CD4-positive, alpha-beta T cell treated with Interferon alpha-2 for 1 hour (primary cell): ENCODE measurements at places on chromosomes 16 and 17.

GRCh38 chr17:68972119-68972704 lies 17.0 kb upstream of the ABCA8 start:
- DNase-seq = no peak

GRCh38 chr16:84246679-84247077 lies 6.9 kb upstream of the KCNG4 start:
- DNase-seq = no peak

GRCh38 chr16:13557418-13557817 lies 362.5 kb upstream of the ERCC4 start:
- DNase-seq = no peak

GRCh38 chr16:2786061-2786825 lies 1.1 kb downstream of the PRSS33 start:
- DNase-seq = no peak

DNA sequence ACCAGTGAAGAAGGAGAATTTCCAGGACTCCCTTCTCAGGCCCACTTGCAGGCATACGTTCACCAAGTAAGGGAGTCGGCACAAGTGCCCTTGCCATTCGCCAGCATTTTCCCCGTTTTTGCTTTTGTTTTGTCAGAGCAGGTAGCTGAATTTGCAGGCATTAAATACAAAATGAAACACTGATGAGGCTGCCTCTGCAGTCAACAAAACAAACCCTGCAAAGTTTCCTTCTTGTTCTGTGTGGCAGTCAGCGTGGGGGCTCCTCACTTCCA lies 7.8 kb downstream of the GLOD4 start:
- DNase-seq = no peak

DNA sequence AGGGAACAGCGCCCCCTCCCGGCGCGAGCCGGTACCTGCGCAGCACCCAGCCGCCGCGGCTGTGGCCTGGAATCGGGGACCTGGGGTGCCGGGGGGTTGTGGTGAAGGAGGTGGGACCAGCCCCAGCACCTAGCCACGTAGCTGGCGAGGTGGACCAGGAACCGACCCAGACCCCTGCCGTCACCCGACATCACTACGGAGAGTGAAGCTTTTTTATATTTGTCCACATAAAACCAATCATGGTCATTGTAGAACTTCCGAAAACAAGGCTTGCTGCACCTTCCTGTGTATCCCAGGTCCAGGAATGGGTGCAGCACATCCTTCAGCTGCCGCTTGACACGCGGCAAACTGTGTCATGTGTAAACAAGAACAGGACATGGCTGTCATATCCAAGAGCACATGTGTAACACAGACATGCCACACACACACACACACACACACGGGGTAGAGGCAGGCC lies 1.3 kb downstream of the HBQ1 start:
- DNase-seq = no peak

- DNase-seq = no peak
Measured at GRCh38 chr16:89257281-89257731, 39.8 kb downstream of the ZNF778 start.

DNA sequence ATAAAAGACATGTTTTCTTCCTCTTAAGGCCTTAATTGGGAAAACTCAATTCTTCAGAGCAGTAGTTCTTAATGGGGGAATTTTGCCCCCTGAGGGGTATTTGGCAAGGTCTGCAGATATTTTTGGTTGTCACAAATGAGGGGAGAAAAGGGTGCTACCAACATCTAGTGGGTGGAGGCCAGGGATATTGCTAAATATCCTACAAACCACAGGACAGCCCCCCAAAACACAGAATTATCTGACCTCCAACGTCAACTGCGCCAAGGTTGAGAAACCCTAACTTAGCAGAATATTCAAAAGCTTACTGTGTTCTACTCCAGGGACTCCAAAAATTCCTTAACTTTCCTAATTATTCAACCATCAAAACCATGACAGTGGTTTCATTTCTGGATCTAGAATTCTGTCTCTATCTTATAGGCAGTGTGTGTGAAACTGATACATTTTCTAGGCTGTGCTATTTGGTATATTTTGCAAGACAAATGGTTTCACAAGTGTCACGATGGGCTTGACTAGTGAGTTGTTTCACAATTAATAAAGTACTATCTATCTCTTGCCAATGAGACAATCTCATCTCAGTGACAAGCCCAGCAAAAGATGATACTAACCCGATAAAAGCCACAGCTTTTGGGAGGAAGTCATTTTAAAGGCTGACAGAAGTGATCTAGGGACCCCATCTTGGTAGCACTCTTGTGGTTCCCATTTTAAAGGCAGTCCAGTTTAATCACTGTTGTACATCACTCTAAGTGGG lies 14.7 kb downstream of the TXNDC11 start:
- DNase-seq = no peak

DNA sequence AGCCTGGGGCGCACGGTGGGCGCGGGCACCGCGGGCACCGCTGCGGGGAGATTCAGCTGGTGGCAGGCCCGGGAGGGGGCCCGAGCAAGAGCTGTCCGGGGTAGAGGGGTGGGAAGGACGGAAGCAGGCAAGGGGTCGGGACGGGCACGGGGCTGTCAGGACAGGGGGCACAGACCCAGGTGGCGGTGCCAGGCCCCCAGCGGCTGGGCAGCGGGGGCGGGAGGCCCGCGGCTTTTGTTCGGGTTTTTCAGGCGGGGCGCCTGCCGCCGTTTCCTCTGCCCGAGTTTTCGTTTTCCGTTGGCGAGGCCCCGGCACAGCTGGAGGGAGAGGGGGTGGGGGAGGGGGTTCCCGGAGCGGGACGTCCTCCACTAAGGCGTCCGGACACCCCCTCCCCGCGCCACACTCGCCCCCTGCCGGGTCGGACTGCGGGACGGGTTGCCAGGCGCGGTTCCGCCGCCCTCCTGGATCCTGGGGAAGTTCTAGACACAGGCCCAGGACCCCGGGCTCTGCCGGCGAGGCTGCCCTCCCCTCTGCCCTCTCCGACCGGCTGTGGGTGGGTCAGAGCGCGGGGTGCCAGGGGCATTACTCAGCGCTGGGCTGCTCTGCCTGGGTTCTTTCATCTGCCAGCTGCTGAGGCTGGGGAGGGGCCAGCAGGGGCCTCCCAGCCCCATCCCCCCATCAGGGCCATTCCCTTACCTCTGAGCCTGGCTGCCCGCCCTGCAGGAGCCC lies 543 bp downstream of the ARHGAP23 start:
- DNase-seq = peak; percentile 21

GRCh38 chr17:66429680-66430079 lies 127.3 kb downstream of the PRKCA start:
- no peak for DNase-seq

- no peak for DNase-seq
Measured at GRCh38 chr16:79994418-79994817, 393.9 kb upstream of the MAF start.

DNA sequence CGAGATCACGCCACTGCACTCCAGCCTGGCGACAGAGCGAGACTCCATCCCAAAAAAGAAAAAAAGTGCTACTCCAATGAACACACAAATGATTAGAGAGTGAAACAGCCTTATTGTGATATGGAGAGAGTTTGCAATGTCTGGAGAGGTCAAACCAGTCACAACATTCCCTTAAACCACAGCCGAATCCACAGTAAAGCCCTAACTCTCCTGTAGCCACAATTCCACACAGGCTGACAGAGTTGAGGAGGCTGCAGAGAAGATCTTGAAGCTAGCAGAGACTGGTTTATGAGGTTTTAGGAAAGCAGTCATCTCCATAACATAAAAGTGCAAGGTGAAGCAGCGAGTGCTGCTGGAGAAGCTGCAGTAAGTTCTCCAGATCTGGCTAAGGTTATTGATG lies 6.7 kb downstream of the RNF213 start:
- no peak for DNase-seq

DNA sequence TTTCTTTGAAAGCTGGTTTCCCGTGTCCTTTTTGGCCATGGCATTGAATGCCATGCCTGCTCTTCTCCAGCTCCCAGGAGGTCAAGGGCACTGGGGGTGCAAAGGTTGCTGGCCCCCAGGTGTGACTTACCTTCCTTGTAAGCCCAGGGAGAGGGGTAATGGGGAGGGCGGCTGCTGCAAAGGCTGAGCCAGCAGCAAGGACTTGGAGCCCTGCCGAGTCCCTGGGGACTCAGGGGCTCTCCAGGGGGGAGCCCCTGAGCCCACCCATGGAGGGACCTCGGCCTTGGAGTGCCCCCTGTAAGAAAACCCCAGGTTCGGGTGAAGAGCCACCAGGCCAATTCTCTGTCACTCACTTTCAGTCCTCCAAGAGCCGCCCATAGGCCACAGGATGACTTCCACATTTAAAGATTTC lies 5.9 kb upstream of the CCL22 start:
- DNase-seq = no peak

GRCh38 chr17:7323731-7324437 lies 5.3 kb downstream of the NEURL4 start:
- peak; percentile 71 for DNase-seq

- DNase-seq = no peak
Measured at GRCh38 chr17:54937018-54937417, 31.4 kb downstream of the COX11 start.

- DNase-seq = peak; percentile 45
Measured at GRCh38 chr16:84597528-84597896, 20.4 kb downstream of the COTL1 start.

- no peak for DNase-seq
Measured at GRCh38 chr16:86690970-86691369, 112.6 kb downstream of the FOXL1 start.

- DNase-seq = no peak
Measured at GRCh38 chr17:76184290-76184689, 43.2 kb upstream of the FOXJ1 start.

DNA sequence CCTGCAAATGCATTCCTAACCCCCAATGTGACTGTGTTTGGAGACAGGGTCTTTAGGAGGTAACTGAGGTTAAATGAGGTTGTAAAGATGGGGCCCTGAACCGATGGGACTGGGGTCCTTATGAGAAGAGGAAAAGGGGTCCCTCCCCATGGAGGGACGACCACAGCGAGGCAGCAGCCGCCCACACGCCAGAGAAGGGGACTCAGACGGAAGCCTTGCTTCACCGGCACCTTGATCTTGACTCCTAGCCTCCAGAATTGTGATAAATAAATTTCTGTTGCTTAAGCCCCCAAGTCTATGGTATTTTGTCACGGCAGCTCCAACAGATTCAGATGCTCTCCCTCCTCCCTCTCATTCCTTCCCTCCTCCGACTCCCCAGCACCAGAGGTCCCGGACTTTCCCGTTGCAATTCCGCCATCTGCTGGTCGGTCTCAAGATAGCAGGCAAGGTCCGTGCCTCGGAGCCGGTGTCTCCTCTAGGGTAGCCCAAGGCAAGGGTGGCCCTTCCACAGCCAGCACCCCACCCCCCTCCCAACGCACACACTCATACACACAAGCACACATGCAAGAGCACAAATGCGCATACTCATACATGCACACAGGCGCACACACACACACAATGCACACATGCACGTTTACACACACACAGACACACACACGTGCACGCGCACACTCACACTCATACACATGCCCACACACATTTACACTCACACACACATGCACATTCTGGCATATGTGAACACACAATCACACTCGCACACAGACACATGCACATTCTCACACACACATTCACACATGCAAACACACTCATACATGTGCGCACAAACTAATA lies 23.1 kb upstream of the C16orf78 start:
- DNase-seq = peak; percentile 23

DNA sequence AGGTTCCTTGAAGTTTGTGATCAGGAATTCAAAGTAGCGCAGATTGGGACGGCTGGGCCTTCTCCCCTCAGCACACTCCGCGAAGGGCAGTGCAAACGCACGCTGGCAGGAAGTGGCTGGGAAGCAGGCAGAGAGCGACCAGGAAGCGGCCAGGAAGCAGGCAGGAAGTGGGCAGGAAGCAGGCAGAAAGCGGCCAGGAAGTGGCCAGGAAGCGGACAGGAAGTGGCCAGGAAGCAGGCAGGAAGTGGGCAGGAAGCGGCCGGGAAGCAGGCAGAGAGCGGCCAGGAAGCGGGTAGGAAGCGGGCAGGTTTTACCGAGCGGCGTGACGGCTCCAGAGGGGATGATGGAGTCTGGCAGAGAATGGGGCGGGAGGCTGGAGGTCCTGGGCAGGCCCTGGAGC lies 3.2 kb downstream of the DPEP1 start:
- peak; percentile 13 for DNase-seq

DNA sequence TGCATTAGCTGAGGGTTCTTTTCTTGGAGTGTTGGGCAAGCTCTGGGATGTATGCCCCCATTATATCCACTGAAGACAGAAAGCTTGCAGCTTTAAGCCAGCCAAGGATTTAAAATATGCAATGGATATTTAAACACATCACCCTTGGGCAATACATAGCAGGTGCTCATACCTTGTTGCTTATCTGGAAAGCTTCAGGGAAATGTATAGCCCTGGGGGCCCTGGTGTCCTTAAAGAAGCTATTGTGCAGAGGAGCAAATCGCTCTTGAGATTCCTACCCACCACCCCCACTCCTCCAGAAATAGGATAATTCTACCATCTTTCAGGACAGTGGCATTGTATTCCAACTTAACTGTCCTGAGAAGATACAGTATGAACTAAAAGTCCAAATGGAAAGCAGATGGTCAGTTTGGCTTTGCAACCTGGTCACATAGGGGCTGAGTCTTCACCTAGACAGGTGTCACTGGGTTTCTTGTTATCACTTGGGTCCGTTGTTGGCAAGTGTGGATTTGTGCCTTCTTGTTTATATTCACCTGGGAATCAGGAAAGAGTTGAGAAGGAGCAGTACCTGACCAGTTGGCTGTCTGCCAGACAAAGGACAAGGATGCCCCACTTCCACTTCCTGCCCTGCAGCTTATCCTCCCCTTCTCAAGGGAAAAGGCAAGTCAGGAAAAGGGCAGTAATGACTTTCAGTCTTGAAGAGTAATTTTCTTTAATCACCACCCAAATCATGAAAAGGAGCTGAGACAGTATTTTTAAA lies 3.4 kb downstream of the ANKRD40CL start:
- DNase-seq = no peak

- DNase-seq = no peak
Measured at GRCh38 chr16:48895142-48895541, 285.2 kb upstream of the N4BP1 start.

- no peak for DNase-seq
Measured at GRCh38 chr16:84367750-84368307, 509 bp upstream of the ATP2C2 start.

DNA sequence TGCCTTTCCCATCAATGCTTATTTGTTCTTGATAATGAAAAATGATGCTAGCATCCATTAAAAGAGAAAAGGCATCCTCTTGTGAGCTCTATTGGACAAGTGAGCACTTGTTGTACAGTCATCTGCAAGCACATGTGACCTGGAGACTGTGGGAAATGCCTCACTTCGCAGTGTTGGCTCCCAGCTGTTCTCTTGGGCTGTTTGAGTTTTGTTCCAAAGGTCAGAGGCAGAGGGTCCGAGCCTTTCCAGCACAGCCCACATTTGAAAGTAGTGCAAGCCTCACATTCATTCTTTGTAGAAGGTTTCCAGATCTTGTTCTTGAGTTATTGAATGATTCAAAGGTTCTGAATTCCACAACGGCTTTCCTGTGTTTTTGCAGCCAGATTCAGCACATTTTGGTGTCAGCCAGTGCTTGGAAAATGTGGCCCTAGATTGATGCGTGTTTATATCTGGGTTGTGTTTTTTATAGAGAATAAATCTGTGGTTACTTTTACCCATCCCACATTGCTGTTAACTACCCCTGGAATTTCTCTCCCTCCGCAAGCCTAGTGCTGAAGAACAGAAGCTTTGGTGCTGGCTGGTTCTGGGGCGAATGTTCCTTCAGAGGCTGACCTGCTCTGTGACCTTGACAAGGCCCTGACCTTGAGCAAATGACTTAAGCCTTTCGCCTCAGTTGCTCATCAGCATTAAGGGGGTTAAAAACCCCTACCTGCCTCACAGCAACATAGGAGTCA lies 49.8 kb downstream of the CDH1 start:
- no peak for DNase-seq
